Tibial artery (tissue), 4 donors: ENCODE measurements at places on chromosomes 4 and X.

GRCh38 chr4:41940834-41941233, 5.6 kb downstream of the TMEM33 start:
- no peak for DNase-seq

DNA sequence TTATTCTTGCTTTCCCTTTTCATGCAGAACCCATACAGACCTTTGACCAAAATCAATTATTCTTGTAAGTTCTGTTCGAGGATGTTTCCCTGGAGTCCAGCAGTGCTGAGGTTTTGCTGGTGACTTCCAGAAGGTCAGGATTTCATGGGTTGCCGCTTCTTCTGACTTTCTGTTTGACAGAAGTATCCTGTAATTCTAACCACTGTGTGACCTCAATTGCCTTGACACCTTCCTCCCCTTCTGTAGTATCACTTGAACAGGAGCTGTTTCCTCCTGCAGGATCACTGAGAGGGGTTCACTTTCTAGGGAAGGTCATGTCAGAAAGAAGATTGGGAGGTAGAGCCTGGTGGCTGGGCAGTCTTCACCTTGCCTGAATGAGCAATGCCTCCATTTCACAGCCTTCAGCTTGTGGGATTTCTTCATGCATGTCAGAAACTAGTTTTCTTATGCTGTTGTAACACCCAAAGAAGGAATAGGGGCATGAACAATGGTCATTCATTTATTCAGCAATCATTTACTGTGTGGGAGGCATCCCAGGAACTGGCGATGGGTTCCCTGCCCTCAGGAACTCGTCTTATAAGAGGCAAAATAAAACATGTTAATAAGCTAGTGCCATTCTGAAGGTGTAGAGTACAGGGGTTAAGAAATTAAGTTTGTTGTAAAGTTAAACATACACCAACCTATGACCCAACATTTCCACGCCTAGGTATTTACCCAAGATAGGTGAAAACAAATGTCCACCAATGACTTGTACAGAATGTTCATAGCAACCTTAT, 205.9 kb downstream of the SOWAHB start:
- no peak for DNase-seq

GRCh38 chr4:142598132-142598531, 248.0 kb downstream of the INPP4B start:
- DNase-seq: no peak

- DNase-seq: no peak
These were observed 70.2 kb downstream of the CD38 start for GRCh38 chr4:15848191-15848842.

DNA sequence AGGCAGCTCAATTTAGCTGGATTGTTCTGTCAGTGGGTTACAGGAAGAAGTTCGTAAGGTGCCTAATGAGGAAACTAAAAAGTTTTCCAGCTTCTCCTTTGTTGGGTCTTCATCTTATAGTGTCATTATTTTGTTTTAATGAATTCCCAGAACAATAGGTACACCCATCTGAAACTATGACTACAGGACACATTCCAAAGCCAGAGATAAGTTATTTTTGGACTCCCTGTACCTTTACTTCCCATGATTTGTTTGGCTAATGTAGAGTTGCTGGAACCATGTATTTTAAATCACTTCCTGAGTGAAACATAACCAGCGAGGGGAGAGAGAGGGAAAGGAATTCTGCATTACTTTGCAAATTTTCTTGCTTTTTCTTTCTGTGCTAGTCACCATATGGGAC, 114.0 kb downstream of the CLCN5 start:
- no peak for DNase-seq

GRCh38 chr4:78796526-78796925, 20.4 kb downstream of the BMP2K start:
- DNase-seq: no peak

- no peak for DNase-seq
These were observed 242.1 kb downstream of the ADAMTS3 start for GRCh38 chr4:72326692-72327632.

DNA sequence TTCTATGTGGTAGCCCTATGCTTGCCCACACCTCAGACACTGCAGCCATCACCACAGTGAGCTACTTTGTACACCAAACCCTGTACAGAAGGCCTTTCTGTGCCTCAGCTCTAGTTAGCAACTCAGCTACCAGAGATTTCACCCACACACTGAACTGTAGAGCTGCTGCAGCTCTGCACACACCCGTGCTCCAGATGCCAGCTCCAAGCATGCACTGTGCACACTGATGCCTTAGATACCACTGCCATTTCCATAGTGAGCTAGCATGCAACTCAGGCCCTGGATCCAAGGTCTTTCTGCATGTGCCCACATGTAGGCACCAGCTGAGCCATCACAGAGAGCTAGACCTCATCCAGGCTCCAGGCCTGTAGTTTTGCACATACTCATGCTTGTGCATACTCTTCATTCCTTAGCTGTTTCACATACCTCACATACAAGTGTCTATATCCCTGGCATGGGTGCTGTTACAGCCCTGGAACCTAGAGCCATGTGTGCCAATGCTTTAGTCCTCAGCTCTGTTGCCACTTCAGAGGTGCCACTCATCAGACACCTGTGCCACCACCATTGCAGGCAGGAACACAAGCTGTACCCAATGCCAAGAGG, 423.5 kb upstream of the NDST3 start:
- DNase-seq: no peak

- DNase-seq: no peak
These were observed at the start of gene EMCN for GRCh38 chr4:100517864-100518341. EMCN (minus strand) TSS chr4:100518022; CDS start chr4:100517914, 108 bp downstream.

GRCh38 chrX:142238536-142238935, 33.4 kb upstream of the MAGEC2 start:
- DNase-seq: no peak

DNA sequence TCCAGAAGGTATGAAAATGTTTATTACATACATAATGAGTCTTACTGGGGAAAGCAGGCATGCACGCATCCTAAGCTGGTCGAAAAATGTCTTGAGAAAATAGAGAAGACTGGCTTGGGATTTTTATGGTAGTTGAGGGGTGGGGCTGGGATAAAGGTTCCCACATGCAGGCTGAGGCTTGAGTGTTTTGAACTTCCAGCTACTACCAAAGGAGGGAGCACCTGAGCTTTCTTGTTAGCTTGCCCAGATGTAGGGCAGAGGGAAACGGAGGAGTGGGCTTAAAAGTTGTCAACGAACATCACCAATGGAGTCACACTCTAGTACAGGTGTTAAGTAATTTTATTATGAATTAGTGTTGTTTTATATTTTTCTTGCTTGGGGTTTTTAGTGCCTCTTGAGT, 39.6 kb upstream of the SRPX start:
- DNase-seq: no peak

- no peak for DNase-seq
These were observed 85.5 kb downstream of the RTL3 start for GRCh38 chrX:78573630-78574029.

DNA sequence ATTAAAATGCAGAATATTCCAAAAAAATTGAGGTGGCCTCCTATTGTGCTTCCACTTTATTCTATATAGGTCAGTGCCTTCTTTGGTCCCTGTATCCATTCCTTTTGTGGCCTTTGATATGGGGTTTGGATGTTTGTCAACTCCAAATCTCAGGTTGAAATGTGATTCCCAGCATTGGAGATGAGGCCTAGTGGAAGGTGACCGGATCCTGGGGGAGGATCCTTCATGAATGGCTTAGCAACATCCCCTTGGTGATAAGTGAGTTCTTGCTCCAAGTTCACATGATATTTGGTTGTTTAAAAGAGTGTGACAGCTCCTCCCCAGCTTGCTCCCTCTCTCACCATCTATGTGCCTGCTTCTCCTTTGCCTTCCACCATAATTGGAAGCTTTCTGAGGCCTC, 380.6 kb downstream of the INPP4B start:
- DNase-seq: no peak

- no peak for DNase-seq
These were observed 181.7 kb upstream of the IGFBP7 start for GRCh38 chr4:57291911-57292310.

GRCh38 chr4:83054928-83055327, 19.9 kb downstream of the COPS4 start:
- DNase-seq: no peak

GRCh38 chr4:78032929-78033328, 24.2 kb upstream of the FRAS1 start:
- DNase-seq: no peak

DNA sequence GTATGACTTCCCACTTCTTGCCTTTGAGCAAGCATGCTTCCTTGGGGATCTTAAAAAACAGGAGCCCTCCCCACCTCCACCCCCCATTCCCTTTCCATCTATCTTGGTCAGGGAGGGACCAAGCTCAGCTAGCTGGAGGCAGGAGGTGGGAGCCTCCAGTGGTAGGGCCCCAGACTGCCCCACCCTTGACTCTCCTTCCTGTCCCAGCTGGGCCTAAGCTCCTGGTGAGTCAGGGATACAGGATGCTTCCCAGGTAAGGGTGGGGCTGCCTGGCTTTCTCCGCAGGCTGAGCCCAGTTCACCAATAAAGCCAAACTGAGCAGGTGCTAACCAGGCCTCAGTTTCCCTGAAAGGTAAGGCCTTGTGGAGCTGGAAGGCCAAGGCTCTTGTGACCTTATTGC, 15.2 kb downstream of the EFNB1 start:
- no peak for DNase-seq

- DNase-seq: no peak
These were observed 70.7 kb downstream of the UGT2A2 start for GRCh38 chr4:69568787-69569186.

DNA sequence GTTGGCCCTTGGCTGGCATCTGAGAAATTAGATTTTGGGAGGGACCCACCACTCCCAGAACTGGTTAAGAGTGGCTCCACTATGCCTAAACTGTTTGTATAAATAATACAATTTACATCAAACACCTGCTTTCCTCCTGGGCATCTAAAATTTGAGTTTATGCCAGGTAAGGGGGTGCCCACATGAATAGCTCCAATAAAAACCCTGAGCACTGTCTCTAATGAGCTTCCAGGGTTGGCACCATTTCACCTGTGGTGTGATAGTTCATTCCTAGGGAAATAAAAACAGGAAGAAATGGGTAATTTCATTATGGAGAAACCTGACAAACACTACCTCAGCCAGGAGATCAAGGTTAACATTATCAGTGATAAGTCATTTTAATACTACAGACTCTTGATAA, 119.7 kb downstream of the FRYL start:
- no peak for DNase-seq

DNA sequence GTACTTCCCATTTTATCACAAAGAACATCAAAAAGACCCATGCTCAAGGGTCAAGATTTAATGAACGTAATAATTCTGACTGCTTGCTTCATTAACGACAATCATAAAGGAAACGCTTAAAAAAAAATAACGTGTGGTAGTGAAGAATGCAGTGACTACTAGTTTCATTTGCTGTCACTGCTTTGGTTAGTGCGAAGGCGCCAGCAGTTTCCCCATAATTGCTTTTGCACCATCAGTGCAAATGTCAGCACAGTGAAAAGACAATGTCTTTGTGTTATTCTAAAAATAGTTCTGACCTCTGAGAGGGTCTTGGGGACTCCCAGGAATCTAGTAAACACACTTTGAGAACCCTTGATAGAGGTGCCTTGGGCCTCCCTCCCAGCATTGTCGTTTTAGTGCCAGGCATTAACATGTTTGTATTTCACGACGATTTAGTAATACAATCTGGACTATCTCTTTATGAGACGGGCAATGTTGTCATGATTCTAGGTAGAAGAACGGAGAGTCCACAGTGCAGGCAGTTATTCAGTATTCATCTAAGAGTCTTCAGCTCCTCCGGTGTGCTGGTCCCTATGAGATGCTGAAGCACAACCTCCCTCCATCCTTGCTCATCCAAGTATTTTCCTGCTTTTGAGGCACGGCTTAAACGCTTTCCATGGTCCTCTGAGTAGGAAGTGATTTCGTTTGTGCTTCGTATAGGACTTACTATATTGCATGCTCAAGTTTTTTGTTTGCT, 71.0 kb downstream of the AFF1 start:
- DNase-seq: no peak

- no peak for DNase-seq
These were observed 290.7 kb upstream of the PPARGC1A start for GRCh38 chr4:24180586-24180985.

GRCh38 chr4:118746251-118746919, 61.2 kb downstream of the METTL14 start:
- no peak for DNase-seq

DNA sequence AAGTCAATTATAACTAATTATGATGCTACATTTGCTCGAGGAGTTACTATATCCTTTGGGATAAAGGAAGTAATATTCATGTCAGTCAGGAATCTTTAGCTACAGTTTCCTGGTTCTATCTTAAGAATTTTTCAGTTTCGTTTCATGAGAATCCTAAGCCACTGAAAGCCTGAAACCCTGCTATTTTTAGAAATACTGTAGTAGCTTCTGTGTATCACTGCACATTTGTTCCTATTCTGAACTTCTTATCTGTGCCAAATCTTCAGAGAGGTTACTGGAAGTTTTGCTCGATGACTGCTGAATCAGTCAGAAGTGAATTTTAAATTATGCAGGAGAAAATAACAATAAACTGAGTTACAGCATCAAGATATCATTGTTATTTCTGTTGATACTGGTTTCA, 249.2 kb downstream of the TENM3 start:
- no peak for DNase-seq

DNA sequence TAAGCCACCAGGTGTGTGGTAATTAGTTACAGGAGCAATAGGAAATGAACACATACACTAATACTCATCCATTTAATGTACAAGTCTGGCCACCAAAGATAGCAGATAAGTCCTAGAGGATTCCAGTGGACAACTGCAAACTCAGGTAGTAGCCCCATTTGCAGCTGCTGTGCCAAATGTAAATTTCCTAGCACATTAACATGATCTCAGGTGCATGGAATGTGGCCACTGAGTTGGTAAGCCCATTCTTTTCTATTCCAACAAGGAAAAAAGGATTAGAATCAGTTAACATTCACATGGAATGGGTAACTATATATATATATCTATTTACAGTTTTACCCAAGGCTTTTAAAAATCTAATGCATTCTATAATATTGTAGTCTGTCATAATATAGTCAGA, 23.3 kb upstream of the FRAS1 start:
- DNase-seq: no peak

- DNase-seq: no peak
These were observed 815.1 kb upstream of the POU3F4 start for GRCh38 chrX:82692991-82693390.

DNA sequence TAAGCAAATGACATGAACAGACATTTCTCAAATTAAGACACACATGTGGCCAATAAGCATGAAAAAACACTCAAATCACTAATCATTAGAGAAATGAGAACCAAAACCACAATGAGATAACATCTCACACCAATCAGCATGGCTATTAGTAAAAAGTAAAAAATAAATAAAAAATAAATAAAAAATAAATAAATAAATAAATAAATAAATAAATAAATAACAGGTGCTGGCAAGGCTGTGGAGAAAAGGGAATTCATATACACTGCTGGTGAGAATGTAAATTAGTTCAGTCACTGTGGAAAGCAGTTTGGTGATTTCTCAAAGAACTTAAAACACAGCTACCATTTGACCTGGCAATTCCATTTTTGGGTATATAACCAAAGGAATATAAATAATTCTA, 167.1 kb upstream of the CNKSR2 start:
- DNase-seq: no peak

- no peak for DNase-seq
These were observed 5.4 kb downstream of the RNF150 start for GRCh38 chr4:141127884-141128283.
